Thyroid gland (tissue), 4 donors: ENCODE measurements at places on chromosomes 4 and X. TPM values are rescaled to one million over a fixed set of nuclear protein-coding genes. Genes with fewer than 3 reads are reported as not detected.

The TMEM154 gene
- total RNA-seq = 0.54 TPM

The MED14 gene
- total RNA-seq = 86.9 TPM

The NSUN7 gene
- 18.8 TPM for total RNA-seq

The CYLC1 gene
- total RNA-seq = not detected

The VEGFC gene
- 58.7 TPM for total RNA-seq

The SCARB2 gene
- 271 TPM for total RNA-seq

The ANXA10 gene
- total RNA-seq = not detected

The CXCL11 gene
- total RNA-seq = not detected

The SH3D19 gene
- total RNA-seq = 104 TPM

The NWD2 gene
- total RNA-seq = 0.27 TPM

The TMSB15A gene
- total RNA-seq = not detected

The IL13RA2 gene
- total RNA-seq = 3.8 TPM

The AVPR2 gene
- total RNA-seq = 2.6 TPM

The PCYT1B gene
- 0.13 TPM for total RNA-seq

The ZC4H2 gene
- total RNA-seq = 10.2 TPM

The HTR2C gene
- total RNA-seq = not detected

The GRID2 gene
- not detected for total RNA-seq

The AMMECR1 gene
- total RNA-seq = 6.2 TPM

The FGF5 gene
- not detected for total RNA-seq

The GRPR gene
- total RNA-seq = not detected

The ZNF41 gene
- total RNA-seq = 11.0 TPM

The GABRG1 gene
- under 0.01 TPM for total RNA-seq

The PPBP gene
- total RNA-seq = 1.3 TPM

The CCSER1 gene
- total RNA-seq = 45.3 TPM

The TREX2 gene
- total RNA-seq = 8.9 TPM

The SSX4B gene
- total RNA-seq = not detected

The NEUROG2 gene
- not detected for total RNA-seq
